GM12891 (cell line): ENCODE measurements at places on chromosomes 2 and 18.
A peak's percentile ranks its signal among the peaks of the same experiment; 100 is the strongest.

DNA sequence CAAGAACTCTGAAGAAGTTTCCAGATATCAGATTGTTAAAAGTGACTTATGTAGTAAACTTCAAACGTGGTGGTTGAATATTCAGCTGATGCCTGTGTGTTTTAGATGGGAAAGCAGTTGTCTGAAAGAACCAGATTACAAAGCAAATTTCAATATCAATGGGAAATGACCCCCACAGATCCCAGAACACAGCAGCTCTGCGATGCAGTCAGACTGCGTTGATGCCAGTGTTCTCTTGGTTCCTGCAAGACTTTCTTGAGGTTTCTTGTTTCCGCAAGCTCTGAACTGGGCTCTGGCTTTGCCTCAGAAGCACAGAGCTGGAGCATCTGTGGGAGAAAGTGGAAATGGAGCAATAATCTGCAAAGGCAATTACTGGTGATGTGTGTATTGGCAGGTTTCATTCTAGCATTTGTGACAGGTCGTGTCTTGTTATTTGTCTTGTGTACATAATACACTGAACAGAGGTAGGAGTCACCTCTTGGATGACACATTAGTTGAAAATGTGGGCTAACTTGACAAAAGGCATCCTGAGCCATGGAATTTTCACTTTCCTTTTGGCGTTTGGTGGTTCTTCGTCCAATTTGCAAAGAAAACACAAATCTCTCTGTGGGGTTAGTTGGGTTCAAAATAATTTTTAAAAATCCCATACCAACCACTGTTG, 10.8 kb upstream of the LYPD6B start:
- no peak for DNase-seq

- no peak for DNase-seq
These were observed 437.3 kb downstream of the ZNF521 start for GRCh38 chr18:24914685-24915084.

- DNase-seq, result peak; percentile 58
These were observed at the start of gene GYPC for GRCh38 chr2:126655500-126656430. GYPC (plus strand) TSS chr2:126656158; CDS start chr2:126656264, 106 bp downstream.

GRCh38 chr2:28389399-28390240, 3.0 kb upstream of the FOSL2 start:
- DNase-seq, result no peak

DNA sequence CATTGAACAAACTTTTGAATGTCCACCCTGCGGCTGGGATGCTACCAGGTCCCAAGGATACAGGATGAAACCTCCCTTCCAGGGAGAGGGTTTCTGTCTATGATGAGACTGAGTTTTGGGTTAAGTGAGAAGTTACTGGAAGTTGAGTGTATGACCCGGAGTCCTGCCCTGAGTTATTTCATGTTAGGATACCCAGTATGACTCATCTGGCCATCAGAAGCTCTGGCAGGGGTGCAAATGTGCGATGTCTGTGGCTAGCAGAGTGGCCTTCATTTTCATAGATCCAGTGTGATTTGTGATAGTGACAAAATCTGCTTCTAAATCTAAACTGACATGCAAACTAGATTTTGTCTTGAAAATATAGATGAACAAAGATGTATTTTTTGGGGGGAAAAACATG, 55.3 kb downstream of the KCTD1 start:
- DNase-seq, result no peak

DNA sequence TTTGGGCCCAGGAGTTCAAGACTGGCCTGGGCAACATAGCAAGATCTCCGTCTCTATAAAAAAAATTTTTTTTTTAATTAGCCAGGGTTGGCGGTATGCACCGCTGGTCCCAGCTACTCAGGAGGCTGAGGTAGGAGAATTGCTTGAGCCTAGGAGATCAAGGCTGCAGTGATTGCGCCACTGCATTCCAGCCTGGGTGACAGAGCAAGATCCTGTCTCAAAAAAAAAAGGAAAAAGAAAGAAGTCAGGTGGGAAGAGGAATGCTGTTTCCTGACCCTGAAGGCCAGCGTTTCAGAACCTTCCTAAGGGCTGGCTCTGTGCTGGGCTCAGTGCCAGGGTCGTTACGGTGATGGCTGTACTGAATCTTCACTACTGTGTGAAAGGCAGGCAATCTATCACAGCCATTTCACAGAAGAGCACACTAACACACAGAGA, 35.0 kb upstream of the AGAP1 start:
- DNase-seq, result no peak

DNA sequence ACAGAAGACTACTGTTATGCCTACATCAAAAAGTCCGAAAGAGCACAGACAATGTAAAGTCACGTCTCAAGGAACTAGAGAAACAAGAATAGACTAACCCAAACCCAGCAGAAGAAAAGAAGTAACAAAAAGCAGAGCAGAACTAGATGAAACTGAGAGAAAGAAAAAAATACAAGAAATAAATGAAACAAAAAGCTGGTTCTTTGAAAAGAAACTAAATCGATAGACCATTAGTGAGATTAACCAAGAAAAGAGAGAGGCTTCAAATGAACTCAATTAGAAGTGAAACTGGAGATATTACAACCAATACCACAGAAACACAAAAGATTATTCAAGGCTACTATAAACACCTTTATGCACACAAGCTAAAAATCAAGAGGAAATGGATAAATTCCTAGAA, 271.8 kb downstream of the MBD2 start:
- DNase-seq, result no peak

DNA sequence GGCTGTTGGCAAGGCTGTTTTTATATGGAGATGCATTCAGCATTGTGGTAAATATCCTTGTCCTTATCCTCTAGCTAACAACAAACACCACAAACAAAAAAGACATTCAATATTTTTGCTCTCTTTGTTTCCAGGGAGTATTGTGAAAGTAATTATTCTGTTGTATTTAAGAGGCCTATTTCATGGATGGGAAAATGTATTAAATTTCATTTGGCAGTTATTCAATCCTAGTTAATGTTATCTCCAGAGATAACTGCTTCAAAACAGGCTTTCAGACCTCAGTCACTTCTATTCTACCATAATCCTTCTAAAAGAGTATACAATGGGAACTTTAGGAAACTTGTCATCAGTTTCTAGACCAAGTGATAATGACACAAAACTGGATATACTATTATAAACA, 280.5 kb upstream of the CCDC68 start:
- DNase-seq, result no peak

- DNase-seq, result no peak
These were observed 153.4 kb downstream of the CAPN13 start for GRCh38 chr2:30653847-30654246.

DNA sequence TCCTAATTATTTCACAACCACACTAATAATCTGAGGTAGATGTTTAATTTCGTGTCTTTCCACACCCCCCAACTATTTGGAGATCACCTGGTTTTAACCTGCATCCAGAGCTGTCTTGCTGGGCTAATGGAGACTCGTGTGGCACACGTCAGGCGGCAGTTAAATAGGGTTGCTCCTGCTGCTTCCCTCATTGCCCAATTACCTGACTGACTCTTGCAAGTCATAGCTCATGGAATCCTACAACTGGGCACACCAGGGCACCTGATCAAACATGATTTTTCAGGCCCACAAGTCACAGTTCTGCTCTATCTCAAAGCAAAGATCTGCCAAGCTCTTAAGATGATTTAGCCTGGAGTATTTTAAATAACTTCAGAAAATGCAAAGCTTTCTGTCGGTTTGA, 1430.4 kb upstream of the ACVR2A start:
- DNase-seq, result no peak

DNA sequence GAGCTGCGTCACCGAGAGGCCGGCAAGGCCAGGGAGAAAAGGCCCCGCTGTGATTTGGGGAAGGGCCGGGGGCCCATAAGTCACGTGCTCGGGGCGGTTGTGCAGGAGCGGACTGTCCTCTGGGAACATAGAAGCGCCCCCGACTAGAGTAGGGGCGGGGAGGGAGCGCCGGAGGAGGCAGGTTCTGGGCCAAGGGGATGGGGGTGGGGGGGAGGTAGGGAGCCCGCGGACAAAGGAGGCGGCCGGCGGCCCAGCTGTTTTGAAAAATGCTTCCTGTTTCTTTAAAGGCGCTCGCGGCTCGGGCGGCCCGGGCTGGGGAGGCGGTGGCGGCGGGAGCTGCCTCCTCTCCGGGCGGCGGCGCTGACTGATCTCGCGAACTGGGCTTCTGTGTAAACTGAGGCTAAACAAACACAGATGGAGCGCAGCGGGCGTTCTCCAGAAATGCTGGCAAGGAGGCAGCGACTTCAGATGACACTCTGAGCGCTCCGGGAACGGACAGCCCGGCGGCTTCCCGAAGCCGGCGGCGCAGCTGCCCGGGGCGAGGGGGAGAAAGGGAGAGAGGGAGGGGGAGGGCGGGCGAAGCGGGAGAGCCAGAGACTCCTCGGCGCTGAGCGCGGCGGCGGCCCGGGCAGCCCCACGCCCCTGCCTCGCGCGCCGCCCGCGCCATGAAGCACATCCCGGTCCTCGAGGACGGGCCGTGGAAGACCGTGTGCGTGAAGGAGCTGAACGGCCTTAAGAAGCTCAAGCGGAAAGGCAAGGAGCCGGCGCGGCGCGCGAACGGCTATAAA, at the start of gene ATOH8:
Gene ATOH8, plus strand, starts transcription at position 467 of the 788 bp plus-strand sequence. Its CDS starts 199 bp downstream, at position 666.
- DNase-seq, result peak; percentile 62

- no peak for DNase-seq
These were observed 108.1 kb downstream of the ARHGEF33 start for GRCh38 chr2:38997781-38998180.

- no peak for DNase-seq
These were observed 140.7 kb downstream of the ESCO1 start for GRCh38 chr18:21459706-21460286.

GRCh38 chr18:31657823-31658669, 26.3 kb downstream of the B4GALT6 start:
- no peak for DNase-seq

- DNase-seq, result no peak
These were observed 60.4 kb downstream of the MAPK4 start for GRCh38 chr18:50620319-50620718.

GRCh38 chr18:56443166-56443907, 195.1 kb downstream of the TXNL1 start:
- no peak for DNase-seq

- no peak for DNase-seq
These were observed 9.5 kb downstream of the MAPRE2 start for GRCh38 chr18:35050705-35051195.

- no peak for DNase-seq
These were observed 232.6 kb downstream of the ATAD2B start for GRCh38 chr2:23694058-23695045.

DNA sequence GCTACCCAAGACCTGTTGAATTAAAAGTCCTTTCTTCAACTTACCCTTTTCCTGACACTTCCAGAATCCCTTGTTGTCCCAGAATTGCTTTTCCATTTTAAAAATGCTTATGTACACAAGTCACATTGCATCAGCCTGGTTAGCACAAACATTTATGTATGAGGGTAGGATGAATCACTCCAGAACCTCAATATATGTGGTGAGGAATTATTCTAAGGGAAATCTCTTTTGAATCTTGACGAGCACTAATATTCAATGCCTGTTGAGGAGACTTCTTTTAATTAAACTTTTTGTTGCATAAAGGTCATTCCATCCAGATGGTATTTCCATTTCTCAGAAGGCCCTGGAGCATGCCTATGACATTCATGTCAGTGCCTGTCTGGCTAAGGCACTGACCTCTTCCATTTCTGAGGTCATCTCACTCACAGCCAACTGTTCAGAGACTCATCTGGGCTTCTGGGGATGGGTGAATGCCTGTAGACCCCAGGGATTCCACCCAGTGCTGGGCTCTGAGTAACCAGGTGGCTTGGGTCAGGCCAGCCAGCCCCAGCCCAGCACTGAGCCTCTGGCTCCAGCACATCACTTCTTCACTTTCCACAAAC, 28.2 kb downstream of the ACMSD start:
- no peak for DNase-seq

DNA sequence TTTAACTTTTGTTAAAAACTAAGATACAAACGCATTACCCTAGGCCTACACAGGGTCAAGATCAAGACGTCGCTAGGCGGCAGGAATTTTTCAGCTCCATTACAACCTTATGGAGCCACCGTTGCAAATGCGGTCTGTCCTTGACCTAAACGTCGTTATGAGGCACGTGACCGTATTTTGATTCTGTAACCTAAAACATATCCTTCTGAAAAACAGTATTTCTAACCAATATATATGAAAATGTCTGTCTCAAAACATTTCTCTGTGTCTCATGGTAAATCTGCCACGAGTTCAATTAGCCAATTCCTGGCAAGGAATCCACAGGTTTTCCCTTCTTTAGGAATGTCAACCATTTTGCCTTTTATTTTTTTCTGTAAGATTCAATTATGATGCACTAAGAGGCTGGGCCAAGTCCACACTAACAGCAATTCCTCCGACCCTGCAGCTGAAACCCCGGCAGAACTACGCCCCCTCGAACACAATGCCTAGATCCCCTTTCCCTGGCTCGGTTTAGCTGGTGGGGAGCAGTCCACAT, 1.7 kb downstream of the RTN4 start:
- no peak for DNase-seq

DNA sequence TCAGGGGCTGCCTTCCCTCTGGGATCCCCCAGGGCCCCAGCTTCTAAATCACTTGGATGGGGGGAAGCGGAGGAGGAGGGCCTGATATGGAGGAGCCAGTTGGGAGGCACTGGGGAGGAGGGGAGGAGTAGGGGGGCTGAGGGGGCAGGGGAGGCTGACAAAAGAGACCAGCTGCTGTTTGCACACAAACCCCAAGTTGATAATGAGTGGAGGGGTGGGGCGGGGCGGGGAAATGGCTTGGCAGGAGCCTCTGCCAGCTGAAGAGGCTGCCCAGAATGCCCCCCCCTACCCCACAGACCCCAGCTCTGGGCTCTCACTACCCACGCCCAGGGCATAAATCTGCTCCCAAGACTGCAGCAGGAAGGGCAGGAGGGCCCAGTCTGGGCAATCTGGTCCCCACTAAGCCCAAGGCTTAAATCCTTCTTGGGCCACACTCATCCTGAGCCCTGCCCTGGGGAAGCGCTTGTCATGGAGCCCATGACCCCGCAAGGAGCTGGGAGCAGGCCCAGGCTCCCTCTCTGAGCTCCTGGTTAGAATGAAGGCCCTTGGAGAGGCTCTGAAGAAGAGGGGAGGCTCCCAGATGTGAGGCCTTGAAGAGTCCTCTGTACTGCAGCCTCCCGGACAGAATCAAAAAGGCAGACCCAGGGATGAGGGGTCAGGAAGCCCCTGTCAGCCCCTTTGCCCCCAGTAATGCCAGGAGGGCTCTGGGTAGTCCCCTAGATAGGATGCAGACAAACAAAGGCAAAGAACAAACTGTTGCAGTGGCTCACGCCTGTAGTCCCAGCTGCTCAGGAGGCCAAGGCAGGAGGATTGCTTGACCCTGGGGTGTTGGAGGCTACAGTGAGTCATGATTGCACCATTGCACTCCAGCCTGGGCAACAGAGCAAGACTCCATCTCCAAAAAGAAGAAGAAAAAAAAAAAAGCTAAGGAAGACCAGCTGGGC, 24.8 kb upstream of the PTMA start:
- DNase-seq, result no peak

DNA sequence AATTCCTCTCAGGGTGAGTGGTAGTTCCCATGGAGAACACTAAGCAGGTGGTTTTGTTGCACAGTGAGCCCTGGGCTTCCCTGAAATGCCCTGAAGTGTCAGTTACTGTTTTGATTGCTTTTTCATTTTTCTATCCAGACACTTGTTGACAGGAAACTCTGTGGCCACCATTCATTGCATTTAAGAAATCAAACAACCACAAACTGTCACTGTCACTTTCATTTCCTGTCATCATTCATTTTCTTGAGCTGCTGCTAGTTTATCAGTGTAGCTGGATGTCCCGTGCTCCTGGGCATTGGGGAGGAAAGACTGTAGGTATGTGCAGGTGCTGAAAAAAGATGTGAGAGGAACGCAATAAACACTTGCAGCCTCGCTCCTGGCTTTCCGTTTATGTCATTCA, 891.6 kb upstream of the ZEB2 start:
- no peak for DNase-seq
